ENCODE measurements at places on chromosomes 5 and 9.
A peak's percentile ranks its signal among the peaks of the same experiment; 100 is the strongest.

GRCh38 chr5:103800741-103801495 is 238.3 kb upstream of the NUDT12 start:
- no peak for DNase-seq

GRCh38 chr9:108615152-108615551 is 240.6 kb downstream of the ACTL7B start:
- no peak for DNase-seq

GRCh38 chr9:98010445-98010844 is 27.3 kb downstream of the ANP32B start:
- no peak for DNase-seq

- no peak for DNase-seq
Observed at GRCh38 chr9:121369595-121370265, at the start of gene STOM. STOM (minus strand) TSS chr9:121370250; CDS start chr9:121370187, 63 bp downstream.

DNA sequence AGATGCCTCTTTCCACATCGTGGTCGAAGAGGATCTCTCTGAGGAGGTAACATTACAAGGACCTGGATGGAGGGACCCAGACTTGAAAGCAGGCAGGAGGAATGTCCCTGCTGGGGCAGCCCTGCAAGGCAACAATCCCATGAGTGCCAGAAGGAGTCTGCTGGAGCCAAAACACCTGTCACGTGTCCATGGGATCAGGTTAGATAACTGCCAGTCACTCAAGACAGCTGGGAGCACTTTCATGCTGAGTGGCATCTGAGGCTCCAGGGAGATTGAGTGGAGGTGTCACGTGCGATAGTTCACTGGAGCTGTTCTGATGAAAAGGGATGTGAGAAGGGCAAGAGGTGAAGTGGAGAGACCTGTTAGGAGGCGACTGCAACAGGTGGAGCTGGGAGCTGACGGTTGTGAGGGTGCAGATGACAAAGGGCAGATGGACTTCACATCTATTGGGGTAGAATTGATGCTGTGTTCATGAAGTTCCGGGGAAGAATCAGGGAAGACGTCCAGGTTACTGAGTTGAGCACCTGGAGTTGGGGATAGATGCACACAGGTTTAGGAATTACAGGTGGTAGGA is 68.4 kb downstream of the ICE1 start:
- no peak for DNase-seq

- DNase-seq, result no peak
Observed at GRCh38 chr5:75091597-75091996, 39.2 kb upstream of the GCNT4 start.

DNA sequence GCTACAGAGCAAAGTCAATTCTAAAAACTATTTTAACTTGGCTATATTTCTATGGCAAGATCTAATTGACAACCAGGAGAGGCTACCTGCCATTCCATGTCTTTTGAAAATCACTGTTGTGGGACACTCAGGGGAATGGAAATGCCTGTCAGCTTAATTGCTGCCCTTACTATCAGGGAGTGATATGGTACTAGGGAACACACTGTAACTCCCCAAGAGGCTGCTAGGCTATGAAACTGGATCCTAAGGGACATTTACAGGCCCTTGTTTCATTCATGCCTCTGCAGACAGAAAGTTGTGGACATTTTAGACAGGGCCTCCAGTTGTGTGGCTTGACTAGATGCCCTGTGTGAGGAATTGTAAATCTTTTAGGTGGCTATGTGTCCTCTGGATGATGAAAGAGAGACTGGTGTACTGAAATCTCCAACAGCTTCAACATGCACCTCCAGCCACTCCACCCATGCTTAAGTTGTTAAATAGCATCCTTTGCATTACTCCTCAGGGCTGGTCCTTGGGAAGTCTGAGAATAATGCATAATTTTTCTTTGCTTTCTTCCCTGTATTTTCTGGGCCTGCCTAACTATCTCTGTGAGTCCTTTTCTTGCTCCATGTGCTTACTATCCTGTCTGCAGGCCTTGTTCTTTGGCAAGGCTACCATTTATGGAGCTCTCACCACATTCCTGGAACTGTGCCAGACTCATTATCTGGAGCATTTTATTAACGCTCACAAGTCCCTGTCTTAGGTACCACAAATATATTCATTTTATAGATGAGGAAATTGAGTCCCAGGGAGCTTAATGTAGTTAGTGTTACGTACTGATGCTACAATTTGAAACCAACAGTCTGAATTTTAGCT is 3.2 kb downstream of the MROH2B start:
- DNase-seq, result no peak

GRCh38 chr9:110179734-110180133 is 28.2 kb downstream of the C9orf152 start:
- no peak for DNase-seq

DNA sequence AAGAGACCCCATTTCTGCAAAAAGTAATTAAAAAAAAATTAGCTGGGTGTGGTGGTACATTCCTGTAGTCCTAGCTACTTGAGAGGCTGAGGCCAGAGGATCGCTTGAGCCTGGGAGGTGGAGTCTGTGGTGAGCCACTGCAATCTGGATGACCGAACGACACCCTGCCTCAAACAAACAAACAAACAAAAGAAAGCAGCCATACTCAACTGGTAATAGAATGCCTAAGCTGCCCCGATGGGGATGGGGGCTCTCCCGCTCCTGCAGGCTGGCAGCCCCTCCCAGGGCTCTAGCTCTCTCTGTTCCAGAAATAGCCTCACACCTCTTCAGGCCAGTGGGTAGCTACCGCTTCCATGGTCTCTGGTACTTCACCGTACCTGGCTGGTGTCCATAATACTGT is 241.8 kb downstream of the FANCC start:
- no peak for DNase-seq

DNA sequence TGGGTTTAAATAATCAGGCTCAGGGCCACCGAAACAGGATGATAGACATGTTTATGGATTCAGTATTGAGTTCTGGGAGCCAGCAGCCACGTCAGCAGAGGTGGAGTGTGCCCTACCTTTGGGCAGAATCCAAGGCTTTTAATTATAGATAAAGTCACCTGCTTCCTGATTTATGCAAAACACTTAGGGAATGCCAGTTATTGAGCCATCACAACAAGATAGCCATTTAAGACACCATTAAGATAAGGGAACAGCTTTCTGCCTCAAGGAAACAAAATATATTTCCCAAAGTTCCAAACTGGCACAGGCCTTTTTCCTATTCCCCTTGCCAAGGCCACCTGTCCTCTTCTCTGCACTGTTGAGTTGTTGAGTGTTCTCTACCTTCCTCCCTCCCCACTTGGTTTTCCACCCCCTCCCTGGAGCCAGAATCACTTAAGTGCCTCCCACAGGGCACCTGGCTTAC is 2.4 kb downstream of the CCL28 start:
- no peak for DNase-seq

DNA sequence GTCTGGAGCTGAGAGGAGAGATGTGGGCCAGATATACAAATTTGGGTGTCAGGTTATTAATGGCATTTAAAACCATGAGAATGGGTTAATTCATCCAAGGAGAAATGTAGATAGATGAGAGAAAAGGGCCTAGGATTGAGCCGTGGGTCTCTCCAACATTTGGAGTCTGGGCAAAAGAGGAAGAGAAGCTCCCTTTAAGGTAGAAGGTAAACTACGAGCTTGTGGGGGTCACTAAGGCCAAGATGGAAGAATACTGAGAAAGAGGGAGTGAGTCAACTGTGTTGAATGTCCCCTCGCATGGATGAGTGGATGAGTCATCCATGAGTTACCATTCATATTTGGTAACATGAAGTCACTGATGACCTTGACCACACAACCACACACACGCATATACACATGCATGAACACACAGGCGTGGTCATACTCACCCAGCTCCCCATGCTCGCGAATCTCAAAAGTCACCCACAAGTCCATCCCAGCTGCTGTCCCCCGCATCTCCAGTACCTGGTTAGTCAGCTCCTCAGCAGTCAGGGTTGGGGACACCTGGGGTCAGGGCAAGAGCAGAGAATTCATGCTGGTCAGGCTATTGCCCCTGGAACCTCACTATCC is 6.8 kb upstream of the FCHSD1 start:
- DNase-seq, result no peak

DNA sequence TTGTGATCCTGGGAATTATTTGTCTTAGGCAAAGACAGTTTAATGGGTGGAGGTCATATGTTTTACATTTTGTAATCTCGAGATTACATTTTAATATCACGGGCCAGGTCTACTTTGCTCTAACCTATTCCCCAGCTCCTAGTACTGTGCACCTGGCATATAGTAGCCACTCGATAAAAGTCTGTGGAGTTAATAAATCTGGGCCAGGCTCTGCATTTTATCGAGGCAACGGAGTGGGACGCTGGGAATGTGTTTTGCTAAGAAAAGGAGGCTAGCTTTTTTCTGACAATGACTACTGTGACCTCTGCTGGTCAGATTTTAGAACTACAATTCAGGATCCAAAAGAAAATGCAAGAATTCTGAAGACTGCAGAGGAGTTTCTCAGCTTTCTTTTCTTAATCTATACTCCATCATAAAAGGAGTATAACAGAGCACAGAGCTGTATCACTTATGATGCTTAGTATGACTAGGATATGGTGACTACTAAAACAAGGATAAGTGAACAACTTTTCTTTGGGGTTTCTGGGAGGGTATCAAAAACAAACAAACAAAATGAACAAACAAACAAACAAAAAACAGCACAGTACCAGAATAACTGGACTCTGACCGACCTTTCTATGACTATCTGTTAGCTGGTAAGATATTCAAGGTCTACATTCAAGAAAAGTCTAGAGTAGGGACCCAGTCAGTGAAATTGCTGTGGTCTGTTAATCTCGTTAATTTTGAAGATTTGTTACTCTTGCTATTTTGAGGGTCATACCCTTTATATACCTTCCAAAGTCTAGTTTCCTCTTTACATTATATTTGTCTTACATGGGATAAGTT is 46.1 kb upstream of the CER1 start:
- peak; percentile 33 for DNase-seq

DNA sequence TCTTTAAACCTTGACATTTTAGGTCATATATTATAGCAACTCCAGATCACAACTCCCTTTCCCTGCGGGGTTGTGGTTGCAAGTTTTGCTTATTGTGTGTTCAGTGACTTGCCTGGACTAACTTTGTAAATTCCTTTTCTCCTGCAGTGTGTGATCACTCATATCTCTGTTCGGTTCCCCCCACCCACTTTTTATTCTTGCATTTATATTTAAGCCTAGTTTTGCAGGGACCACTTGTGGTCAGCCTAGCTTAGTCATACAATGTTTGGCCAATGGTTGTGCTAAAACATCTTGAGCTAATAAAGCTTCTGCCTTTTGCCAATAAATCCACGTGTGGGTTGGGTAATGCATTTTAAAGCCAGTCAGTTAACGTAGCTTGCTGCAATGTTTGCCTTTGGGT is 146.5 kb upstream of the IRX4 start:
- DNase-seq, result no peak

DNA sequence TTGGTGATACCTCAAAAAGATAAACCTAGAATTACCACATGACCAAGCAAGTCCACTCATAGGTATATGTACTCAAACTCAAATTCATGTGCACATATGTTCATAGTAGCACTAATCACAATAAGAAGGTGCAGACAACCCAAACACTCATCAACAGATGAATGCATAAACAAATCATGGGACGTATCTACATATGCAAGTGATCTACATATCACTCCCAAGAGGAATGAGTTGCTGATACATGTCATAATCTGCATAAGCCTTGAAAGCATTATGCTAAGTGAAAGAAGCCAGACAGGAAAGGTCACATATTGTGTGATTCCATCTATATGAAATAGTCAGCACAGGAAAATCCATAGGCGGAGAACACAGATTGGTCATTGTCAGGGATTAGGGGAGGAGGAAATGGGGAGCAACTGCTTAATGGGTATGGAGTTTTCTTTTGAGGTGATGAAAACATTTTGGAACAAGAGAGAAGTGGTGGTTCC is 10.6 kb upstream of the GPX8 start:
- DNase-seq, result no peak

DNA sequence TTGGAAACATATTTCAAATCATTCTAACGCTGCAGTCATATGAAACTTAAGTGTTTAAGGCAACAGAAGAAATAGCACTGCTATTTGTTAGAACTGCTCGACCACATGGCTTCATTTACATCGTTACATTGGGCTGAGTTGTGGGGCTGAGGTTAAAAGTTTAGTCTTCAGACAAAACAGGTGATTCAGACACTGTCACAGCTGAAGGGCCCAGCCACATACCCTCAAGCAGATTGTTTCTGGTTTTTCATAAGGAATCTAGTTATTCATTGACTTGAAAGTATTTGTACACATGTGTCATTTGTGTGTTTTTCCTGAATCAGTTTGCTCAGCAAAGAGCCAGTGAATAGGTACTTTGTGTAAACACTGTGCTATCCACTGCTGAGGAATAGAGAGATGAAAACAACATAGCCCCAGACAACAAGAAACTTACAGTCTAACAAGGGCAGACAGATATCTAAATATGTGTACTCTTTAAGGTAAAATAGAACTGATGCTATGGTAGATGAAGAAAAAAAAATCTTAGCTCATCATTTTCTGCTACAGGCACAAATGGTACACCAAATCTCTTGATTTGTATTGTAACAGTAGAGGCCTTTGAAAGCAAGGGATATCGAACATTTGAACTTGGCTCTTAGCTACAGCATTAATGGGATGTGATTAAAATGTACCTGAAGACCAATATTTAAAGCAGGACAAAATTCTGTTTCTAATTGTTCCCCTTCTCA is 357.6 kb upstream of the RPS23 start:
- peak; percentile 17 for DNase-seq

GRCh38 chr5:144328494-144328893 is 157.8 kb downstream of the KCTD16 start:
- DNase-seq, result no peak

- no peak for DNase-seq
Observed at GRCh38 chr9:70111641-70112236, 68.1 kb downstream of the MAMDC2 start.

DNA sequence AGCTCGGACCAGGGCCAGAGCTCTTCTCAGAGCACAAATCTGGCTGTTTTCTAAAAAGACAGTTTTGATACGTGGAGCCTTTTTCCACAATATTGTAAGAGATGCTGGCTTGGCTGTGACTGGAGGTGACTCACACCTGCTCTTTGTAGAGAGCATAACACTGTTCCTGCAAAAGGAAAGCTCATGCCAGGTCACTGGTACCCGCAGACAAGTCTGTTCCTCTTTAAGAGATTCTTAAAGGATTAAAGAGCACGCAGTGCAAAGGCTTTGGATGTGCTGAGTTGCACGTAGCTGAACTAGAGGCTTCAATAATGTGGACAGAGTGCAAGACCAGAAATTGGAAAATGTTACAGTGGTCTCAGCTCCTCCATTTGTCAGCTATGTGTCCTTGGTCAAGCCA is 19.0 kb downstream of the ACTL7B start:
- no peak for DNase-seq

GRCh38 chr9:128724744-128725211 is 851 bp upstream of the ZDHHC12 start:
- DNase-seq, result no peak

GRCh38 chr9:137299938-137300337 is 2.1 kb downstream of the NRARP start:
- DNase-seq, result no peak

DNA sequence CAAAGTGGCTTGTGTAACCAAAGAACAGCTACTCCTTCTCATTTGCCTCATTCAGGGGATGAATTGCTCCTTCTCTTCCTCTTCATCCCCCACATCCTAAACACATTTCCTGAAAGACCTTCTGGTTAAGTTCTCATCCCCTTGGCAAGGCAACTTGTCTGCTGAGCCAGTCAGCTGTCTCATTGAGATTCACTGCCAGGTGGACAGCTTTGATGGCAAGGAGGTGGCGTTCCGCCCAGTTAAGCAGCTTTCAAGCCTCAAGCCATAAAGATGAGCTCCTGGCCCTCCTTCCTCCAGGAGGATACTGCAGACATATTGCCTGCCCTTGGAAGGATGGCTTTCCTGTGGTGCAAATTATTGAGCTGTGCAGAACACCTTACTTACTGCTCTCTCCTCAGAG is 448.6 kb upstream of the MPDZ start:
- no peak for DNase-seq

- DNase-seq, result no peak
Observed at GRCh38 chr5:122971333-122971732, 65.2 kb downstream of the PPIC start.

All from Panc1 (cell line).